ENCODE measurements at places on chromosomes 11 and 22.

DNA sequence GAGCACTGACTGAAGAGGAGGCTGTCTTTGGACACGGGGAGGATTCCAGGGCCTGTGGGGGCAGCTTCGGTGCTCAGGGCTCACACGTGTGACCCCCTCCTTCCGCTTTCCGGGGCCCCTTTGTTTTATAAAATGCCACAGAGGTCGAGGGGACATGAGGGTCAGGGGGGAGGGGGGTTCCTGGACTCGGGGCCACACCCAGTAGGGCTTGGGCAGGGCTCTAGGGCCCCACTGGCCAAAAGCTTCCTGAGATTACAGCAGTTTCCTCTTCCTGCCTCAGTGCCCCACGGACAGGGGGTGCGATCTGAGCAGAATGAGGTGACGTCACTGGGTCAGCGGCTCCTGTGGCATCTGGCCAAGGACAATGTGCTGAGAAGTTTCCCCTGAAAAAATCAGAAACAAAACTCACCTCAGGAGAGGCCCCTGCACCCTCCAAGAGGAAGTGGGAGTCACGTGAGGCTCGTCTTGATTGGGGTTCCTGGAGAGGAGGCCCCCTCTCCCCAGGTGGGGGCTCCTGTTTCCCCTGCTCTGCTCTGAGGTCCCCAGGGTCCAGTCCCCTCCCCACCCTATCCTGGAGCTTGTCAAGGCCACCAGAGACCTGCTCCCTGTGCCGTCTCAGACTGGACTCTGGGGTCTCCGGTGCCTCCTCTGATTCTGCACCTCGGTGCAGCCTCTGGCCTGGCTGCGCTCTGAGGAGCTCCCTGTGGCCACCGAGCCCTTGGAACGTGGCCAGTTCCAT lies 6.4 kb upstream of the IFITM3 start:
- peak; percentile 47 for DNase-seq

GRCh38 chr11:1669546-1670218 lies 27.3 kb upstream of the KRTAP5-6 start:
- DNase-seq: no peak

DNA sequence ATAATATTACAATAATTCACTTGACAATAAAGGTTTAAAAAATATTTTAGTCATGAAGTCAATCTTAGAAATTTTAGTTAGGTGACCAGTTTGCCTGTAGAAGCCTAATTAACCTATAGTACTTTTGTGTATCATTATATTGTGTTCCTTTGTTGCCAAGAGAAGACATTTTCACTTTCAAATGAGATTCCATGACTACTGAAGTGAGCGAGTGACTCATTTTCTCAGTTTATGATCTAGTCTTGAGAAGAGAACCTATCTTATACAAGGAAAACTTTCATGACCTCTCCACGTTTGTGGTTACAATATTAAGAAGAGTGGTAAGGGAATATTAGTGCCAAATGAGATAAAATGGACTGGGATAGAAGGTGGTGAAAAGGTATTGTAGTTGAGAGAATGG lies 423.9 kb upstream of the CHORDC1 start:
- DNase-seq: no peak

DNA sequence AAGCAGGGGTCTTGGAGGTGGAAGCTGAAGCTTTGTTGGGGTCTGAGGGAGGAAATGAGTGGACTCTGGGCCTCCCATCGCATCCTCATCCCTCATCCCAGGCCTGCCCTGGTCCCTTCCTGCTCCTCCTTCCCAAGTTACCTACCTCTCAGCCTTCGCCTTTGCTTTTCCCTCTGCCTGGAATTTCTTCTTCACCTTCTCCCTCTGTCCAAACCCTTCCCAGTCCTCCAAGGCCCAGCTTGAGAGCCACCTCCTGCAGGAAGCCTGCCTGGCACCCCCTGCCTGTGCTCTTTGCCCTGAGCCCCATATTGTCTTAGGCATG lies 2.1 kb upstream of the NUDT8 start:
- DNase-seq: no peak

DNA sequence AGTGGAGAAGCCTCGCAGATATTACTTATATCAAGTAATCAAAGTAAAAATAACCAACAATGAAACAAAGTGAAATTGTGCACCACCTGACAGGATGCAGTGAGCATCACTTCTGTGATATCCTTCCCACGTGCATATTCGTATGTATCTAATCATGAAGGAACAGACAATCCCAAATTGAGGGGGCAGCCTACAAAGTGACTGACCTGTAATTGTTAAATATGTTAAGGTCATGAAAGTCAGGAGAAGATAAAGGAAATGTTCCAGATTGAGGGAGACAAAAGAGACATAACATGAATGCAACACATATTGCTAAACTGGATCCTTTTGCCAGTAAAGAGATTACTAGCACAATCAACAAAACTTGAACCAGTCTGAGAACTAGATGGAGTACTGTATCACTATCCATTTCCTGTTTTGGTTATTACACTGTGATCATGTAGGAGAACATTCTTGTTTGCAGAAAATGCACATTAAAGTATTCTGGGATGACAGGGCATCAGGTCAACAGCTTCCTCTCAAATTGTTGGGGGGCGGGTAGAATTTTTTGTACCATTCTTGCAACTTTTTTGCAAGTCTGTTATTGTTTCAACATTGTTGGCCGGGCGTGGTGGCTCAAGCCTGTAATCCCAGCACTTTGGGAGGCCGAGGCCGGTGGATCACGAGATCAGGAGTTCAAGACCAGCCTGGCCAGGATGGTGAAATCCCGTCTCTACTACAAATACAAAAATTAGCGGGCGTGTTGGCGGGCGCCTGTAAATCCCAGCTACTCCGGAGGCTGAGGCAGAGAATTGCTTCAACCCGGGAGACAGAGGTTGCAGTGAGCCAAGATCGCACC lies 2.0 kb downstream of the SBF2 start:
- DNase-seq: no peak

- no peak for DNase-seq
These were observed 18.0 kb upstream of the TMEM218 start for GRCh38 chr11:125129316-125129993.

DNA sequence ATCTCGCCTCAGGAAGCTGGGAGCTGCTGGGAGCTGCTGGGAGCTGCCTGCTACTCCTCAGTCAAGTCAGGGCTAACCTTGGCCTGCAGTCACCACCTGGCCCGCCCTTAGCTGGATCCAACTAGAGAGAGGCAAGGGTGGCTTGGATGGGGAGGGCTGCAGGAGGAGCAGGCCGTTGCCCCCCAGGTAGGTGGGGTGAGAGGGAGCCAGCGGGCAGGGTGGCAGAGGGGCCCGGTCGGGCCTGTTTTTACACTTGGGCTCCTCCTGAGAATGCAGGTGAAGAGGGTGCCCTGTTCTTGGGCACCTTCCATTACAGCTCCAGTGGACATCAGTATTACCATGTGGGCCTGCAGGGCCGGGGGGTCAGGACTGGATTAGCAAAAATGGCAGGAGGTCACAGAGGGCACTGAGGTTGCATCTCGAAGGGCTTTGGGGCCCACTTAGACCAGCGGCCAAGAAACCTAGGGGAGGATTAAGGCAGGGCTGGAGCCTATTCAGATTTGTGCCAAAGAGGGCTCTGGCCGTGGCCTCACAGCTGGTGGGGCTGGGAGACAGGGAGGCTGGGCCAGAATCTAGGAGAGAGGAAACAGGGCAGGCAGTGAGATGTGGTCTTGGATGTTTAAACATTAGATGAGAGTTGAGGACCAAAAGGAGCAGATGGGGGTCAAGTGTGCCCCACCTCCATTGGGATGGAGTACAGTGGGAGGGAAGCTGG lies 60.8 kb upstream of the TTLL12 start:
- DNase-seq: no peak

DNA sequence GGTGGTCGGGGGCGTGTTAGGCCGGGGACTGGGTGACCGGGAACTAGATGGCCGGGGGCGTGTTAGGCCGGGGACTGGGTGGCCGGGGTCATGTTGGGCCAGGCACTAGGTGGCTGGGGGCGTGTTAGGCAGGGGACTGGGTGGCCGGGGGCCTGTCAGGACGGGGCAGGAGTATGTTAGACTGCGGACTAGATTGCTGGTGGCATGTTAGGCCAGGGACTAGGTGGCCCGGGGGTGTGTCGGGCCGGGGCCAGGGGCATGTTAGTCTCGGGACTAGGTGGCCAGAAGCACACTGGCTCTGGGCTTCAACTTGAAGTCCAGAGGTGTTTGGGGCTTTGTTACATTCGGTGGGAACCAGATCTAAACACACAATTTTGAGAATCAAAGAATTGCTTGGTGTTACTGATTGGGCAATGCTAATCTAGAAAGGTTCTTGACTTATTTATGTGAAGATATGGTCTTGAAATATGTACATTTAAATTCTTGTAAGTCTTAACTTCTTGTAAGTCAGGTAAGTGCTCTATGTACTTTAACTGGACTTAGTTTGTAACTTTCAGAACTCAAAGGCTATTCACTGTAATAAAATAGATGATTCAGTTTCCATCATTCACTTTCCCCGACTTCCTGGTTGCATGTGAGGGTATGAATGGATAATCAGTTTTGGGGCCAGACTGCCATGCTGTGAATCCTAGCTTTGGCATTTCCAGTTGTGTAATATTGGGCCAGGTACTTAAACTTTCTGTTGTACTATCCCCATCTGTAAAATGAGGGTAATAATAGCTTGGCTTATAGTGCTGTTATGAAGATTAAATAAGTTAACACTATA lies 1.1 kb downstream of the EXT2 start:
- no peak for DNase-seq

DNA sequence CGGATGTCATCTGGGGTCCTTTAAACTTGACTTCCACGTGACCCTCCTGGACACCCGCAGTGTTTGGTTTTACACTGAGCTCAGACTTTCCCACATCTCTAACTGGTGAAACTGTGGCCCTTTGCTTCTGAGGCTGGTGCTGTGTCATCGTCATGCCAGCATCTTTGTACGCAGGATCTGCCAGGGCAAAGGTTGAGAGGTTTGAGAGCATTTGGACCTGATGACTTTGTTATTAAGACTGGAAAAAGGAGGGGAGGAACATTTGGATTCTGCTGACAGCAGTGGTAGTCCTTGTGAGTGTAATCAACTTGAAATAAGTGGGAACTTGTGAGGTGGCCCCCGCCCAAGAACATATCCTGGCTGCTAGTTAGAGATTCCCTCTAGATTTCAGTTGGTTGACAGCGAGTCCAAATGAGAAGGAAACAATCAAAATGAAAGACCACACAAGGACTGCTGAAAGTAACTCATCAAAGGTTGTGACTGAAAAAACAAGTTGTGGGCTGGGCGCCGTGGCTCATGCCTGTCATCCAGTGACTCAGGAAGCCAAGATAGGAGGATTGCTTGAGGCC lies 102.5 kb downstream of the KIAA1671 start:
- DNase-seq: peak; percentile 67

DNA sequence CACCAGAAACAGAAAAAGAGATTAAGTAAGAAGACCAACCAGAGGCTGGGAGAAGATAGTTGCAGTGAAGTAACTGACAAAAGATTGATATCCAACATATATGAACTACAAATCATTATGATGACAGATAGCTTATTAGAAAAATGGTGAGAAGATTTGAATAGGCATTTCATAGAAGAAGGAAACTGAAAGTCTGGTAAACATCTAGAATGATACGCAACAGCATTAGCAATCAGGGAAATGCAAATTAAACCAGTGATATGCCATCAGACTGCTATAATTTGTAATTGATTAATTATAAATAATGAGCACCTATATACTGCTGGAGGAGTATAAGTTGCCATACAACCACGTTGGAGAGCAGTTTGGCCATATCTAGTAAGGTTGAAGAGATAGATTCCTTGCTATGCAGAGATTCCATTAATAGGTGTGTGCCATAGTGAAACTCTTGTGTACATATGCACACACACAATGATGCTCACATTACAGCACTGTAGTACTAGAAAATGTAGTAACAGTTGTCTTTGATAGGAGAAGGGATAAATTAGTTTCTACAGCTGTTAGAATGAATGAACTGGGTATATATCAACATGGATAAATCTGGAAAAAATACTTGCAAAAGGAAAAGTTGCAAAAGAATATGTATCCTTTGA lies 20.5 kb downstream of the RNF169 start:
- DNase-seq: no peak

DNA sequence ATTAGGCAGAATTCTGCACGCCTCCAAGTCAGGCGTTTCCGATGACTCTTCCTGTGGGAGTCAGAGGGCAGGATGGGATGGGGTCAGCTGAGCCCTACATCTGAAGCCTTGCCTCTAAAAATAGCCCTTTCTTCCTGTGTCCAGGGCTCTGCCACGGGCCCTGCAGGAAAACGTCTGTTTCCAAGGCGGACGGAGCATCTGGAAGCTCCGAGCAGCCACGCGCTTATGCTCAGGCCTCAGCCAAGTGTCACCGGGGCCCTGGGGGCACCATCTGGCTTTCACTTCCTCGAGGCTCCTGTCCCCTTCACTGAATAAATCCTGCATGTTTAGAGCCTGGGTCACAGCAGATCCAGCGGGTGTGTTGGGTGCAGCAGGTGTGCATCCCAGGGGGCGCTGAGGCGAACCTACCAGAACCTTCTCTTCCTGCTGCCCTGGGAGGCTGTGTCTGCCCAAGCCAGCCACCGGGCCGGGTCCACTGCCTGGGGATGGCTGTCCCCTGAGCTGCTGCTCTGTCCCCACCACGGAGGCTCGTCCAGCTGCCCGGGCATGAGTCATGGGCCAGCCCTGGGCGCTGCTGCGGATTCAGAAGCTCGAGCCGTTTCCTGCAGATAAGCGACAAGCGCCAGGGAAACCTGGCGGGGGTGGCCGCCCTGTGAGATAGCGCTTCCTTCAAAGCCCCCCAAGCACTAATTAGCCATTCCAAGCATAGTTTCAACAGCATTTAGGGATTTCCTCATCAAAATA lies 32.0 kb upstream of the LINC01488 start:
- DNase-seq: no peak

DNA sequence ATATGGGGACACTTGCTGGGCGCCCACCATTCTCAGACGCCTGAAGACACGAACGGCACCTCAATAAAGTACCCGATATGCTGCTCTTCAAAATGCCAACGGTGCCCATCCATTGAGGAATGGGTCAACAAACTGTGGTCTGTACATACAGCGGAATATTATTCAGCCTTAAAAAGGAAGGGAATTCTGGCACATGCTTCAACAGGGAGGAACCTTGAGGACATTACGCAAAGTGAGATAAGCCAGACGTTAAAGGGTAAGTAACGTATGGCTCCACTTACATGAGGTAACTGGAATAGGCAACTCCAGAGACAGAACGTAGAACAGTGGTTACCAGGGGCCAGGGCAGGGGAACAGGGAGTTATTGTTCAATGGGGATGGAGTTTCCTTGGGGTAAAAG lies 28.0 kb downstream of the PRDM10 start:
- DNase-seq: no peak

DNA sequence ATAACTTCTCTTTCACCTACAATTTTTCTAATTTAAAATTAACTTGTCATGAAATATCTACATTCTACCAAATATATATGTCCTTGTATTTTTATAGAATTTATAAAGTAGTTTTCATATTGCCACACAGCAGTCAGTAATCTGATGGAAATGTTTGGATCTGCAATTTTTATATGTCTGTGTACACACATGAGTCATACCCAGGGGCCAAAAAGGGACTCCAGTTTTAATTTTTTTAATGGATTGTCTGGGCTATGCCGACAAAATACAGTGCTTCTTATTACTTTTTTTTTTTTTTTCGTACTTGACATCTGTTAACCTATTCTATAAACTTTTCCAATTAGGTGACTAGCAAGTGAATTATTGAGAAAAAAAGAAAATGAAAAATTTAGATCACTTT lies 6.3 kb downstream of the GUCY1A2 start:
- DNase-seq: no peak

Data from activated naive CD4-positive, alpha-beta T cell treated with Interleukin-2 at 50 U/mL for 16 hours (primary cell).